ENCODE measurements at places on chromosomes 2 and 18.

- no peak for DNase-seq
Observed at GRCh38 chr2:215903203-215903602, 110.1 kb downstream of the MREG start.

DNA sequence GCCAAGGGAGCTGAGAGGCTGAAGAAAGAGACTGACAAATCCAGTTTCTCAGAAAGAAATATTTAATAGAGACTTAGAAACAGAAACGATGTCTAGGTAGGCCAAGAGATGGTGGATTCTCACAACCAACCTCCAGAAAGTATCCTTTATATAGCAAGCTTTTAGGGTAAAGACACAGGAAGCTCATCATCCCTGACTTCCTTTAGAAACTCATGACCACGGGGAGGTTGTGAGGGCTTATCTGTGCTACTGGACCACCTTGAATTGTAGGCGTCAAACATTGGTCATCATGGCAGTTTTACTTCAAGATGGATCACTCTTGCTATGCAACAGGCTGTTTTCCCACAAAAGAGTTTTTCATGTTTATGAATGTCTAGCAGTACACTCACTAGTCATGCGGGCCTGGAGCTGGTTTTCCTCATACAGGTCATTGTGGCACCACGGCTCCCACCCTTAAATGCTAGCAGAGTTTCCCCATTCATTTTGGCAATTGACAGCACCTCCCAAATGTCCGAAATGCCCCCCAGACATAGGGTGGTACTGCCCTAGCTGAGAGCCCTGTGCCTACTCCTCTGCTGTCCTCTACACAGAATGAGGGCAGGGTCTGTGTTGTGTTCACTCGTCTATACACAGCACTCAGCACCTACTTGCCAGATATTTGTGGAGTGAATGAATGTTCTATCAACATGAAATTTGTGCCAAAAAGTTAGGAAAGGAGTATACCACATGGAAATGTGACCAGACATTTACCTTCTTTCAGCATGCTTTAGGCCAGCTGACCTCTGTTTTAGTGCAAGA is 89.0 kb downstream of the TMEM247 start:
- no peak for DNase-seq

DNA sequence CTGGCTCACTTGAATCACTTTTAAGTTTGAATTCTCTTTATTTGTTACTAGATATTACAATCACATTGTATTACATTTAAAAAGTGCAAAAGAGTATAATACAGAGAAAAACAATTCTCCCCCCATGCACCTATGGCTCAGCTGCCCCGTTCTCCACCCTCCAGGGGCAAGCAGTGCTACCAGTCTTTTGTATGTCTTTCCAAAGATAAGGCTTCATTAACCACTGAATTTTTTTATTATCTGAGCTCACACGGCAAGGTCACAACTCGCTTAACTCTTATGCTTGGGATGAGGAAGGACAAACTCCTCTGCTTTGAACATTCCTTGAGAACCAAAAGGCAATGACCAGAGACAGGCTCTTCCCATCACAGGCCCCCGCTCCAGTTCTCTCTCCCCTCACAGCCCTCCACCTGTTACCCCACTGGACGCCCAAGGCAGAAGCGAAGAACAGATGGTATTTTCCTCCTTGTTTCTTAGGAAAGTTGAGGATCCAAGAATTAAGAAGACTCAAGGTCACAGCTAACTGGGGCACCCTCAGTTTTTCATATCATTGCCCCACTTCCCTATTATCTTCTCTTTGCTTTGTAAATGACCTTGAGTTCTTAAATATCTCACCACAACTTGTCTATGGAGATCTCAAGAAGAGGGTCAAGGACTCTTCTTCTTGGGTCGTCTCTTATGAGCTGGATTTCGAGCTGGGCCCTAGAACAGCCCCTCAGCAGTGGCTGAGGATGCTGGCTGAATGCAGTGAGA is 30.1 kb downstream of the SH2D6 start:
- DNase-seq = no peak

DNA sequence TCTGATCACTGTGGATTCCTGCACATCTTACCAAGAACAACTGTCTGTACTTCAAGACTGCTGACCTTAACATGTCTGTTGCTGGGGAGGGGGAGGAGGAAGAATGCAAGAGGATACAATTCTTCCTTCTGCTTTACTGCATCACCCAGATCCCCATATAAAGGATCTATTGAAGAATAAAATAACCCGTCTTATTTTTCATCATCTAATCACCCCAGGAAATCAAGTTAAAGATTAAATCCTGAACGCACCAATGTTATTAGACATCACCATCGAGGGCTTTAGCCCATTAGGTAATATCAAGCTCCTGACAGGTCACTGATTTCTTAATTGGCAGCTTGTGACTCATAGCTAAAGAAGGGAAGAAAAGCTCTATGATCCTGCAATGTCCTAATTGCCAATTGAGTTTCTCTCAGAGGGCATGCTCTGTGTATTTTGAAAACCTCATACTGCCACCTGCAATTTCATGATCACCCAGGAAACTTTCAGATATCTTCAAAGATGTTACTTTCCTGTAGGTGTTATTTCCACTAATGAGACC is 75.4 kb upstream of the KCNE4 start:
- no peak for DNase-seq

- no peak for DNase-seq
Observed at GRCh38 chr2:119263656-119264055, 40.0 kb downstream of the STEAP3 start.

DNA sequence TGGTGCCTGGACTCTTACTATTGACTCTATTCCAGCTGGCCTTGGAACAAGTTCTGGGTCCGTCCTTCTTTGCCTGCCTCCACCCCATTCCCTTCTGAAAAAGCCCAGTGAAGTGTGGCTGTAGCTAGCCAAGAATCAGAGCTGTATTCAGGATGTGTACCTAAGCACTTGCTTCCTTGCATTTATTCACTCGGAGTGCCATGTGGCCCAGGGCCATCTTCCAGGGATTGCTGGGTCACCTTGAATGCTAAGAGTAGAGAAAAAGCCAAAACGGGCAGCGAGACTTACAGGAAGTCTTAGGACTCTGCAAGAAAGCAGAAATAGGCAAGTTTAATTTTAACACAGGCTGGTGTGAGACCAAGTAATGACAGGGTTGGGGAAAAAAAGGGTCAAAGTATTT is 4.1 kb downstream of the ITGA6 start:
- no peak for DNase-seq

DNA sequence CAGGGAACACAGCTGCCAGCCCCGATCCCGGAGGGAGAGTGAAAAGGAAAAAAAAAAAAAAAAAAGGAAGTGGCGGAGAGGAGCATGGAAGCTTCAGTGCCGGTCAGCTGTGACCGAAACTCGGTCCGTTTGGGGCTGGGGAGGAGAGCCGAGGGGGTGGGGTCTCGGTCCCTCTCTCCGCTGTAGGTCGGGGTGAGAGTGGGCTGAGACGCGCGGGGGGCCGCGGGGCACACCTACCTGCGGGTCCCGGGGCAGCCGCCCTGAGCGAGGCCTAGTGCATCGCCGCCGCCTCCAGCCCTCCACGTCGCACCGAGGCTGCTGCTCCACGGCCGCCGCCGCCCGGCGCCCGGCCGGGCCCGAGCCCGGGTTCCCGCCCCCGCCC is 536 bp downstream of the VPS54 start:
- DNase-seq = no peak

DNA sequence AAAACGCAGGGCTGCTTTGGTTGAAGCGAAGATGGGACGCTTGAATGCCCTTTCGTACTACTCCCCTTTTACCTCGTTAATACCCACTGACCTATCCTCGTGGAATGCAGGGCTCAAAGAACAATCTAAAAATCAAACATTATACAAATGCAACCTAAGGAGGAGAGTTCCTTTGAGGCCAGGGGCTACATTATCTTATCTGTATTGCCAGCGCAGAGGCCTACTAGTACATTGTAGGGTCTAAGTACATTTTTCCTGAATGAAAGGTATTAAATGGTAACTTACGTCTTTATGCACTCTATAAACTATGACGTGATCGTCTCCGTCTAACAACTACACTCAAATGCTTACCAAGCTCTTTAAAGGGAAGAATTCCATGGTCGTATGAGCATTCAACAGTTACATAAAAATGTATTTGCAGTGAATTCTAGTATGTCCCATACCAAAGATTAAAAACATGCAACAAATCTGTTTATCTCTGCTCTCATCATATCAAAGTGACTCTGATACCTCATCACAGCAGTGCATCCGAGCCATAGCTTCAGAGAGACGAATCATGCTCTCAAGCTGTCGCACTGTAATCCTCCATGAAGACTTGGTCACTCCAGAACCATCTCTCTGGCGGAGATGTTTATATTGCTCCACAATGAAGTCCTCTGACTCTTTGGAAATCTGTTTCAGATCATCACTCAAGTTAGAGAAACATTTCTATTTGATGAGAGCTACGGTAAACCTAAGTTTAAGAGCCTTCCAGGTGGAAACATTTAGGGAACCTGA is 14.1 kb upstream of the LCT start:
- no peak for DNase-seq

- peak; percentile 30 for DNase-seq
Observed at GRCh38 chr2:133977405-133977804, 276.5 kb upstream of the MGAT5 start.

- DNase-seq = no peak
Observed at GRCh38 chr2:97646977-97647376, 1.1 kb downstream of the COX5B start.

DNA sequence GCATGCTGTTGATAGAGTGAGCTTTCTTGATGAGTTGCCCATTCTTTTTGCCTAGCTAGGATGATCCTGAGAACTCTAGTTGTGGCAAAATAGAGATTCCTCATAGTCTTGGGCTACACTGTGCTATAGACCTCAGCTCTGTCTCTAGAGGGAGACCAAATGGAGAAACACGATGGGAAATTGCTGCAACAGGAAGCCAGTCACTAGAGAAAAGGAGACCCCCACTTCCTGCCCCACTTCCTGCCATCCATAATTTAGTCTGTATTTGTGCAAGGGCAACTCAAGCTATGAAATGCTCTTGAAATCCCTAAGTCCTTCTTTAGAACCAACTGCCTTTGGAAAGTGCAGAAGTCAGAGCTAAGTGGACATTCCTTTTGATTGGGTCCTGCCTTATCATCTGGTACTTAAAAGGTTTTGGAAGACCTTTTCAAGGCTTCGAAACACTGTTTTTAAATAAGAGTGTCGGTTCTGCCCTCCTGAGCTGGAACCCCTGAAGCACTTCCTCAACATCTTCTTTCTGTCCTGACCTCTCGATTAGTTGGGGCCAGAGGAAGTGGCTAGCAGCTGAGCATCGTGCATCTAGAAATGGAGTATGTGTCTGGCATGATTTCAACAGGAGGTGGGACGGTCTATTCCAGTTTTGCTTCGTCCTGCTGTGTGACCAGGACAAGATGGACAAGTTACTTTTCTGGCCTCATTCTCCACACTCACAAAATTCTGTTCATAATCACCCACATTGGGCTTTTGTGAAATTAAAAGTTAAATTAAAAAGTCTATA is 8.6 kb upstream of the KCNE4 start:
- no peak for DNase-seq

GRCh38 chr2:232103140-232103737 is 141.7 kb downstream of the DIS3L2 start:
- no peak for DNase-seq

- DNase-seq = no peak
Observed at GRCh38 chr18:28269750-28270149, 92.8 kb upstream of the CDH2 start.

GRCh38 chr2:142100139-142100873 is 30.5 kb downstream of the LRP1B start:
- no peak for DNase-seq

GRCh38 chr18:12998332-12999060 is 7.3 kb downstream of the CEP192 start:
- DNase-seq = no peak

DNA sequence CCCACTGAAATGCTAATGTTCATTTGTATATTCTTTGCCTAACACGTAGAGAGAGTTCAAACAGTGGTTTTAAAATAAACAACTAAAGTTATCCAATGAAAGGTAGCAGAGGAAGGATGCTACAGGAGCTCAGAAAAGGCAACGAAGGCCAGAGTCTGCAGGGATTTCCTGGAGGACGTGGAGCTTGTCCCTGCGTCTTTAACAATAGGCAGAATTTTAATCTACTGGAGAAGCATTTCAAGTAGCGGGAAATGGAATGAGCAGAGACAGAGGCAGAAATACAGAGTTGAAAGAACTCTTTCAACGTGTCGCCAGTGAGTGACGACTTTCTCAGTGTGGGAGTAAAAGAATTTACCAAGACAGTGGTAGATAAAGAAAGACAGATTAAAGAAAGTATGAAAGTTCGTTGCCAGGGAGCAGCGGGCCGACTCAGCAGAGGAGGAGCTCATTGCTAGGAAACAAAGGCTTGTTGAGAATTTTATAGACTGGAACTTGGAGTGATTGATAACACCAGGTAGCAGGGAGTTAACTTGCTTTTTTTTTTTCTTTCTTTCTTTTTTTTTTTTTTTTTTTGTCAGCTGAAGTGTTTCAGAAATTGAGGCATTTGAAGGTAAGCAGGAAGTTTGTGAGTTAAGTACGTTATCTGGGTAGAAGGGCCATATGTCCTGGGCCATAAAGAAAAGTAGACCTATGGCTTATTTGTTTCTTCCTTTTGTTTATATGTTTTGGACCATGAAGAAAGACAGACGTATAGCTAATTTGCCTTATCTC is 625 bp upstream of the NBAS start:
- peak; percentile 55 for DNase-seq

- no peak for DNase-seq
Observed at GRCh38 chr18:8978394-8978793, 124.1 kb upstream of the NDUFV2 start.

GRCh38 chr18:48053881-48054816 is 123.7 kb upstream of the SMAD2 start:
- no peak for DNase-seq

DNA sequence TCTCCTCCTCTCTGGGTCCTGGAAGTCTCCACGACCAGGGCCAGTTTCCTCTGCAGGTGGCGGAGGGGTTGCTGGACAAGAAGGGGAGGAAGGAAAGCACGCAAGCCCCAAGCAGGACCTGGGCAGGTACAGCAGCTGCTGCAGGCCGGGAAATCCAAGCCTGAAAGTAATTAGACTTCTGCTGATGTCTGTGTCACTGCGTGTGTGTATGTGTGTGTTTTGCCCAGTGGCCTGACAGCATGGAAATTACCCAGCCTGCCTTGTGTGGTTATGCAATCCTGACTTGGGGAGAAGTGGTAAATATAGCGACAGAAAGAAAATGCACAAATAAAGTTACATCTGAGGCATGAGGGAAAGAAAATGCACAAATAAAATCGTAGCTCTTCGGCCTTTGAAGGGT is 121.8 kb upstream of the ZBTB14 start:
- no peak for DNase-seq

DNA sequence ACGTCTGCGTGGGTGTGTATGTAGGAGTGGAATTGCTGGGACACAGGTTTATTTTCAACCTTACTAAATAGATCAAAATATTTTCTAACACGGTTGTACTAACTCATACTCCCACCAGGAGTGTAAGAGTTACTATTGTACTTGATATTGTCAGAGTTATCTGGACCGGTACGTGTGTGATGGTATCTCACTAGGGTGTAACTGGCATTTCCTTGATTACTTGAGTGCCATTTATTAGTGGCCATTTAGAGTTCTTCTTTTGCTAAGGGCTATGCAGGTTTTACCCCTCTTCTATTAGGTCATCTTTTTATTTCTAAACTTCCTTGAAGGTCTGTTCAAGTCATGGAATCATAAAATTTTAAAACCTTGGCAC is 33.5 kb downstream of the CENPO start:
- DNase-seq = no peak

GRCh38 chr2:216643986-216644659 is 10.9 kb downstream of the IGFBP2 start:
- no peak for DNase-seq
